ENCODE measurements at places on chromosomes 6 and 20.

DNA sequence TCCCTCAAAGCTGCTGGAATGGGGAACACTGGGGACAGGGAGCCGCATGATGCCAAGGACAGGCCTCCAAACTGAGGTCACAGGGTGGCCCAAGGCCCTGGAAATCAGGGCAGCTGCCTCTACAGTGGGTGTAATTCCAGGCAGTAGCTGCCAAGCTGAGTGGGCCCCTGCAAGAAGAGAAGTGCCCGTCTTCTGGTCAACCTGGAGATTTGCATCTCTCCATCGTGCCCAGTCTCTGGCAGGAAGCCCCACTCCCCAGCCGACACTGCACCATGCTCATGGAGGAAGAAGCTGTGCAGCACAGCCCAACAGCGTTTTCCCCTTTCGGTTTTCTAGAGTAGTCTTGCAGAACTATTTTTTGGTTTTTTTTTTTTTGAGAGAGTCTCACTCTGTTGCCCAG lies 2.2 kb upstream of the FAM209A start:
- no peak for DNase-seq

DNA sequence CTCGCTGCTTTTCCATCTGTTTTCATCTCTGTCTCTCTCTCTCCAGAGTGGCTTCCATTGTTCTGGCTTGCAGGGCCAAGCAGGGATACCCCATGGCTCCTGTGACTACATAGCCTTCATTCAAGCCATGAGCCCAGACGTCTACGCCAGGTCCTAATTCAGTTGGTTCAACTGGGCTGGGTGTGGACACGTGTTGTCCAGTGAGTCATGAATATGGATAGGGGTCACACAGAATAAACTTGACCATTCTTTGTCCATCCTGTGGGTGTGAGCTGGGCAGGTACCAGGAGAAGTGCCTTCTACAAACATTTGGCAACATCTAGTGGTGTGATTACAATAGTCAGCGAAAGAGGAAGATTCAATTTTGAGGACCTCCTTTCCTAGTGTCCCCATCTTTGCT lies 96.9 kb upstream of the ARMC2 start:
- DNase-seq, result no peak

DNA sequence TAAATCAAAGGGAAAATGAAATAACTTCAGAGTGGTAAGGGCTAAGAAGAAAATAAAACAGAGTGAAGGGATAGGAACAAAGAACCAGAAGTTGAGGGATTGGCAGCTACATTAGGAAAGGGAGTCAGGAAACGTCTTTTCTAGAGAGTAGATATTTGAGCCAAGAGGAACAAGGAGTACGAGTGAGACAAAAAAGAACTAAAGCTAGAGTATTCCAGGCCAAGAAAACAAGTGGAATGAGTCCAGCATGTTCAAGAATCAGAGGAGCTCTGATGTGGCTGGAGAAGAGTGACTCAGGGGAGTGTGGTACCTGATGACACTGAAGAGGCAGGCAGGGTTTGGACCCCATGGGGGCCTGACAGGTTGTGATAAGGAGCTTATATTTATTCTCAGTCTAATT lies 66.3 kb downstream of the CEP162 start:
- no peak for DNase-seq

DNA sequence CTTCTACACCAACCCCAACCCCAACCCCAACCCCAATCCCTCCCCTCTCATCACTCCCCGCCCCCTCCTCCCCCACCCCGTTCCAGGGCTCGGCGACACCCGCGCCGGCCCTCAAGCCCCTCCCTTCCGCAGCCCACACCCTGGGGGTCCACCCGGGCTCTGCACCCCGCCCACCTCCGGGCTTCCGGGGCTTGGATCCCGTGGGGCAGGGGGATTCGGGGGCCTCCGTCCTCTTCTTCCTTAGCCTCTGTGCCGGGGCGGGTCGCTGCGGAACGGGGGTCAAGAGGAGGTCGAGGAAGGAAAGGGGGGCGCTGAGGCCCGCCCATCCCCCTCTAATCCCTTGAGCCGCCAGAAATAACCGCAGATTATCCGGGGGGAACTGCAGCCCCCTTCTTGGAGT lies 690 bp downstream of the TULP1 start:
- no peak for DNase-seq

- no peak for DNase-seq
Observed at GRCh38 chr20:13348311-13349234, 127.5 kb downstream of the ISM1 start.

DNA sequence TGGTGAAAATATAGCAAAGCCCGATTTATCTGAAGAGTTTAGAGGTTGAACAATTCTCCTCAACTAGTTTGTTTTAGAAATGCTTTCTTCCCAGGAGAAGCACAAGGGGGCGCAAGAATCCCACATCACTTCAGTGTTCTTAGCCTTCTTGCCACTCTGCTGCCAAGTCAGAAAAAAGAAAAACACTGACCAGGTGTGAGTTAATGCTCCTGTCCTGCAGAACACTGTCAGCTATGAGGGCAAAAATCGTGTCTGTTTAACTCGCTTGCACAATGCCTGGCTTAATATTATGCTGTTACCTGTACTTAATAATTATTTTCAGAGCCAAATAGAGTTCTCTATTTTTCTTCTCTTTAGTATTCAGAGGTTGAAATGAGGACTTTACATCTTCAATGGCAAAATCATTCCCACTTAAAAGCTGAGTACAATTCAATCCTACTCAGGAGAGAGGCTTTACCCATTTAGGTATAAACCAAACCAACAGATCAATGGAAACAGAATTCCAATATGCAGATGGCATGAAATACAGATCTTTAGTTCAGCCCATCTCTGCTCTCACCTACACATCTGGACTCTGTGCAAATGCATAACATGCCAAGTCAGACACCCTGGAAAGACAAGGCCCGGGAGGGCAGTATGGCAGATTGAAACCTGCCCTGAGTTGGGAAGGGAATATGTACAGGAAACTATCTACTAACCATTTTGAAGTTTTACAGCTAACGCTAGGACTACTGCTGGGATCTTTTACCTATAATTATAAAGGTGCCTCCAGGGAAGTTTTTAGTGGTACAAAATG lies 71.4 kb upstream of the TULP1 start:
- DNase-seq, result peak; percentile 62

GRCh38 chr6:42375007-42375635 lies 76.6 kb downstream of the TRERF1 start:
- DNase-seq, result no peak

- DNase-seq, result no peak
Observed at GRCh38 chr6:161906571-161906970, 632.7 kb upstream of the AGPAT4 start.

- peak; percentile 30 for DNase-seq
Observed at GRCh38 chr20:53162251-53162835, 190.2 kb downstream of the TSHZ2 start.

- DNase-seq, result no peak
Observed at GRCh38 chr20:48489656-48490055, 338.1 kb downstream of the PREX1 start.
